ENCODE measurements at places on chromosomes 7 and 10.

DNA sequence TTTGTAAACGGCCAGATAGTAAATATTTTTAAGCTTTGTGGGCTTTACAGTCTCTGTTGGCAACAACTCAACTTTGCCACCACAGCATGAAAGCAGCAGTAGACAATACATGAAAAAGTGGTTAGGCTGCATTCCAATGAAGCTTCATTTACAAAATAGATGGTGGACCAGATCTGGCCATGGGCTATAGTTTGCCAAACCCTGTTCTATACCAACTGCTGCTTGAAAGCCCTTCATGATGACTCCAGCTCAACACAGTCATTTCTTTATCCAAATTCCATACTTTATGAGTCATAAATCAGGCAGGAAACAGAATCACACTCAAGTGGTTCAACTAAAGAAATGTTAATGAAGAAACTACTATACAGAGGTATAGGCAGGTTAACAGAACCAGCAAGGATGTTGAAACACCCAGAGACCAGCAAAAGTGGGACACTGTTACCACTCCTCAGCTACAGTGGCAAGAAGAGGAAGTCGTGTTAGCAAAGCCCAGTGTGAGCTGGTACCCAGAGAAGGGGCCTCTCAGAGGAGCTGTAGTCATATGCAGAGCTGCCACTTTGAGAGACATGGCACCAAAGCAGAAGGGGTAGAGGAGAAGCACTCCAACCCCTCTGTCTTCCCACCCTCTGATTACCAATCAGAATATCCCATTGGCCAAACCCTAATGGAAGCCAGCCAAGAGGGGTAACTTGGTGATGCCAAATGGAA lies 72.5 kb downstream of the PRLHR start:
- DNase-seq = no peak

DNA sequence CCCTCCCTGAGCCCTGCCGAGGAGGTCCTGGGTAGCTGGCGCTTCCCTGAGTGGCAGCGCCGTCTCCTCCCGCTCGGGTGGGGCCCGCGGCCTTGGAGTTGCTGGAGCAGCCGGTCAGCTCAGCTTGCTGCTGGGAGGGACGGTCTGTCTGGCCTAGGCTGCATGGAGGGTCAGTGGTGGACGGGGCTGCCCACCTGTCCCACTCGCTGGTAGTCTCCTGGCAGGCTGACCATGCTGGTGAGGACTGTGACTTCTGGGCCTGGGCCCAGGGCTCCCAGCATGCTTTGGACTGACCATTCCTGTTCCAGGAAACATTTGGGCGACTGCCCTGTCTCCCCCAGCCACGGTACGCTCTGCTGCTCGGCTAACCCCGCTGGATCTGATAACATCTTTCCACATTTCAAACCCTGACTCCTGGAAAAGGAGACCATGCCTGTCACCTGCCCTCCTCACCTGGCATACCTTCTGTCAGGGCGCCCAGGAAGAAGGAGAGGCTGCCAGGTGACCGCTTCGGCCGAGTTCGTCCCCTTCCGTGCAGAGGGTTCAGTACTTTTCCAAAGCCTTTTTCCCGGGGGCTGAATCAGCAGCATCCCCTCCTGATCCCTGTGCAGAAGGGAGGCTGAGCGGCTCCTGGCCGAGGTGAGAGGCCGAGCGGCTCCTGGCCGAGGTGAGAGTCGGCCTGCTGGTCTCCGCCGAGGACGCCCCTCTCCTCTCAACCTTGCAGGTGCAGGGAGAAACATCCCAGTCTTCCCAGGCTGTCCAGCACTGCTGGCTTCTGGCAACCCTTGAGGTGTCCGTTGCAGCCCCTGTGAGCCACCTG lies 43.4 kb downstream of the FAM20C start:
- DNase-seq = no peak

- no peak for DNase-seq
Measured at GRCh38 chr7:90994601-90995000, 269.6 kb upstream of the FZD1 start.

GRCh38 chr10:22792161-22792560 lies 77.8 kb upstream of the PIP4K2A start:
- no peak for DNase-seq

DNA sequence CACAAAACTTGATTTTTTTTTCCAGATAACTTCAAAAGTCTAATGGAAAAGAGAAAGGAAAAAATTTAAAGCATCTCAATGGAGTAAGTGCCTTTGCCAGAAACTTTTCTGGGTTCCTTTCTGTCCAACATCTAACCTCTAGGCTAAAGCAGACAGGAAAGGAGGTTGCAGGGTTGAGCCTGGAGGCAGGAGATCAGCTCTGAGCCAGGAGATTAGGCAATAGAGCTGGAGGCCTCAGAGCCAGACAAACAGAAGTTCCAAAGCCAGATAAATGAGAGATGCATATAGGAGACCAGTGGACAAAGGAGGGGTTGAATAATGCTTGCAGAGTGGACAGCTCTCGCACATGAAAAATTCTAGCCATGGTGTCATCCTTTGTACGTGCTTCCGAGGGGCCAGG lies 42.9 kb downstream of the CHN2 start:
- DNase-seq = no peak

DNA sequence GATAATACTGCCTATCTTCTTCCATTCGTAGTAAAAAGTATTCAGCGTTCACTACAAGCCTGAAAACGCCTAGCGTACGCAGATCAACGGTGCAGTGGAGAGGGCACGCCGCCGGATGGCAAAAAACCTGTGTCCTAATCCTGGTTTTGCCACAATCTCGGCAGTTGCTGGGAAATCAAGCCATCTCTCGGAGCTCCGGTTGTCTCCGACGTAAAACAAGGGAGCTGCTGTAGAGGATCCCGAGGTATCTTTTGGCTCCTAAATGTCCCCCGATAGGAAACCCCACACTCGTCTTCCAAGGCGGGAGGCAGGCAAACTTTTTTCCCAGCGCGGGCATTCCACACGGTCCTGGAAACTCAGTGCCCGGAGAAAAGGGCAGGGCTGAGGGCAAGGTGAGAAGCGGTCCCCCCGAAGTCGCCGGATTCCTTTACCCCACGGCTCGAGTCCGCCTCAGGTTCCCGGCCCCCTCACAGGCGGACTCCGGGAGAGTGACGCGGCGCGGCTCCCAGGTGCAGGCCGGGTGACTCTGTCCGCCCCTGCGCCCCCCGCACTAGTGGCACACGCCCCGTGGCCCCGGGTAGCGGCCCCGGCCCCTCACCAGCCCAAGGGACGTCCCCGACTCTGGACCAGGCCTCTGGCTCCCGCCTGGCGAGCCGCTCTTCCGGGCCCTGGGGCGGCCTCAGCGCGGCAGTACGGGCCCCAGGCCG lies 649 bp downstream of the IDE start:
- no peak for DNase-seq

DNA sequence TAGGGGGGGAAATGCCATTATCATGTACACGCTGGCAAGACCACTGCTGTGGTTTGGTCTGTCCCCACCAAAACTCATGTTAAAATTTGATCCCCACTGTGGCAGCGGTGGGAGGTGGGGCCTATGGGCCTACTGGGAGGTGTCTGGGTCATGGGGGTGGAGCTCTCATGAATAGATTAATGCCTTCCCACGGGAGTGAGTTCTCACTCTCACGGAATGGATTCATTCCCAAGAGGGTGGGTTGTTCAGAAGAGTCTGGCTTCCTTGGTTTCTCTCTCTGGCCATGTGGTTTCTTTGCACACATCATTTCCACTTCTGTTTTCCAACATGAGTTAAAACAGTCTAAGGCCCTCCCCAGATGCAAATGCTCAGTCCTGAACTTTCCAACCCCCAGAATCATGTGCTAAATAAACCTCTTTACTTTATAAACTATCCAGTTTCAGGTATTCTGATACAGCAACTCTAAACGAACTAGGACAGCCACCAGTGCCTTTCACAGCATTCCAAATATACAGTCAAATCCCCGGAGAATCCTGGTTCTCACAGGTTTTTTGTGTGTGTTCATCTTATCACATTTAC lies 44.3 kb downstream of the SMURF1 start:
- DNase-seq = no peak

GRCh38 chr10:123150986-123151736 lies 3.0 kb upstream of the BUB3 start:
- DNase-seq = no peak

- no peak for DNase-seq
Measured at GRCh38 chr7:71766016-71766415, 634.1 kb downstream of the GALNT17 start.

GRCh38 chr7:111752022-111752582 lies 189.8 kb upstream of the IMMP2L start:
- DNase-seq = peak; percentile 31

- DNase-seq = no peak
Measured at GRCh38 chr10:12504628-12505027, 155.3 kb downstream of the CAMK1D start.

GRCh38 chr7:49424109-49424508 lies 349.3 kb upstream of the VWC2 start:
- DNase-seq = no peak

DNA sequence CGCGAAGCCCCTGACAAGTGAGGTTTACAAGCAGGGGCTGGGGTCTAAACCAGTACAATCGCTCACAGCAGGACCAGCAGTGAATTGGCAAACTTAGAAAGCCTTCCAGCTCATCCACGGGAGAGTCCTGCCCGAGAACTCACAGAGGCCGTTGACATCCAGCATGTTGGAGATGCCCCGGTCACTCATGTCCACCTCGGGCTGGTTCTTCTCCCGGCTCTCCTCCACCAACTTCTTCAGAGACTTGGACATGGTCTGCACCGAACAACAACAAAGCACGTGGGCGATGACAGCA lies 447 bp downstream of the RSU1 start:
- DNase-seq = no peak

DNA sequence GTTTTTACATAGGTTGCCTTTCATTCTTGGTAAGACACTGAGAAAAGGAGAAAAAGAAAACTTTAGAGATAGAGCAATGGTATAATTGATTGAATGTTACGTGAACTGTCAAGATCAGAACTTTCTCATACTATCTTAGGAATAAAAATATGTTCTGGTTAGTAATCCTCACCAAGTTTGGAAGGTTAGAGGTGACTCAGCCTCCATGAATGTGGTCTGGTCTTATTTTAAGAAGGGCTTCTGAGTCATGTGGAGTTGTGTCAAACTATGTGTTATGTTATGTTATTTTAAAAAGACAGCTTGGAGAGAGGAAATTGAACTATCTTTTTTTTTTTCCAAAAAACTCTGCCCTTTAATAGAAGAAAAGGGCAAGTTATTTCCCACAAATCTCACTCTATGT lies 458.6 kb upstream of the KLF6 start:
- no peak for DNase-seq

- no peak for DNase-seq
Measured at GRCh38 chr10:45375716-45376231, 1.8 kb downstream of the ALOX5 start.

- no peak for DNase-seq
Measured at GRCh38 chr10:33347211-33347610, 12.7 kb upstream of the NRP1 start.

- DNase-seq = no peak
Measured at GRCh38 chr10:50347394-50347802, 96.1 kb upstream of the ASAH2 start.

DNA sequence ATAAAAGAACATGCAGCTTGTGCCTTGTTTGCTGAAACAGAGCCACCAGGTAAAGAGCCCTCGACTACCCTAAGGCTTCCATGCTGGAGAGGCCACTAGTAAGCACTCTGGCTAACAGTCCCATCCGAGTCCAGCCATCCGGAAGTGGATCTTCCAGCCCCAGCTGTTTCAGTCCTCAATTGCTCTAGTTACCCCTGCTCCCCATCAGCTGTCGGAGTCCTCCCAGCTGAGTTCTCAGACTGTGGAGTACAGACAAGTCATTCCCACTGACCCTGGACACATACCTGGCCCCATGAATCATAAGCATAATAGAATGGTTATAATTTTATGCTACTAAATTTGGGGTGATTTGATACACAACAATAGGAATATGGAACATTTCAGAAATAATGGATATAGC lies 13.5 kb upstream of the FZD1 start:
- no peak for DNase-seq

GRCh38 chr10:111233439-111233838 lies 156.6 kb downstream of the ADRA2A start:
- DNase-seq = no peak

DNA sequence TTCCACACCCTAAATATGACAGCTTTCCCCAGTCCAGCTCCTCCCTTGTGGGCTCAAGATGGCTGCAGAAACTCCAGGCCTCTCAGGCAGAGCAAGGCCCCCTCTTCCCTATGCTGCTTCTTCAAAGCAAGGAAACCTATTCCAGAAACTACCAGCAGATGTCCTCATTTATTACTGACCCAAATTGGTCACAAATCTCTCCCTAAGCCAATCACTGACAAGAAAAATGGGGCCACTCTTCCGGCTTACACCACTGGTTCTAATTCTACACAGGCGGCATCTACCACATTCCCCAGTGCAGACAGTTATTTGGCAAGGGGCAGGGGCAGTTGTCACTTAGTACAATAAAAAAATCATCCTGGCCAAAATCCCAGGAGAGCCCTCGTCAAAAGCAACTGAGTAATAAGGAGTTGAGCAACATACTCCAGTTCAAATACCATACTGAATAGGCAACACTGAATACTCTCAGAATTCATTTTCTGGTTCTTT lies 150.4 kb downstream of the SFMBT2 start:
- no peak for DNase-seq

- no peak for DNase-seq
Measured at GRCh38 chr10:14032406-14032998, 298.2 kb downstream of the FRMD4A start.

DNA sequence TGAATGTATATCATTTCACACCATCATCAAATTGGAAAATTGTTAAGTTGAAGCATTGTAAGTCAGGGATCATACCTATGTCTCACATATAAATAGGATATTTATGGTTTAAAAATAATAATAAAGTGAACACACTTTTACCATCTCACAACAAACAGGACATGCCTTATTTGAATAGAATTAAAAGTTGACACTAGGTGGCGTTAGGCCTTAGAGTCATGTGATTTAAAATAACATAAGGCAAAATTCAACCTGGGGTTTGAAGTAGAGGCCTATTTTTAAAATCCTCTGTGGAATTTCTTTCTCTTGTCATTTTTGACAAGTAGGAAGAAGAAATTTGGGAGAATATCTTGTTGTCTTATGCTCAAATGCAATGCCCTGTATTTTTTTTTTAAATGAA lies 184.7 kb upstream of the PCDH15 start:
- DNase-seq = no peak

DNA sequence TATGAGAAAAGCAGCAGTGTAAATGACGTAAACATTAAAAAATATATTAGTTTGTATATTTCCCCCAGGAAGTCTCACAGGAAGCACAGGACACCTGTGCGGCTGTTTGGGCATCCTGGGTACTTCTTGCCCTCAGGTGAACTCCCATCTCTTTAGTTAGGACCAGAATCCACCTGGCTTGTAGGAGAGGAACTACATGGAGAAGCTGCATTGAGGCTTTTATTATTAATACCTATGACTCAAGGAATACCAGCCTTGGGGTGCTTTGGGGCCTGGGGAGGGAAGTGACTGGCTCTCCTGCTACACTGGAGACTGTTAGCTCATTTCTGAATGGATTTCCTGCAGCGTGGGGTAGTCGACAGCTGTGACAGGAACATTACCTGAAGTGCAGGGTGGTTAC lies 40.0 kb upstream of the GSDME start:
- no peak for DNase-seq

GRCh38 chr10:34236931-34237330 lies 578.2 kb downstream of the PARD3 start:
- DNase-seq = no peak

GRCh38 chr7:7290429-7291122 lies 108.2 kb downstream of the C1GALT1 start:
- DNase-seq = no peak

GRCh38 chr7:95749515-95749914 lies 22.8 kb upstream of the DYNC1I1 start:
- DNase-seq = no peak

All from NCI-H2107 (cell line).